ENCODE measurements at places on chromosomes 2 and 18.

GRCh38 chr2:128423788-128424165 lies 105.1 kb upstream of the HS6ST1 start:
- DNase-seq = no peak

DNA sequence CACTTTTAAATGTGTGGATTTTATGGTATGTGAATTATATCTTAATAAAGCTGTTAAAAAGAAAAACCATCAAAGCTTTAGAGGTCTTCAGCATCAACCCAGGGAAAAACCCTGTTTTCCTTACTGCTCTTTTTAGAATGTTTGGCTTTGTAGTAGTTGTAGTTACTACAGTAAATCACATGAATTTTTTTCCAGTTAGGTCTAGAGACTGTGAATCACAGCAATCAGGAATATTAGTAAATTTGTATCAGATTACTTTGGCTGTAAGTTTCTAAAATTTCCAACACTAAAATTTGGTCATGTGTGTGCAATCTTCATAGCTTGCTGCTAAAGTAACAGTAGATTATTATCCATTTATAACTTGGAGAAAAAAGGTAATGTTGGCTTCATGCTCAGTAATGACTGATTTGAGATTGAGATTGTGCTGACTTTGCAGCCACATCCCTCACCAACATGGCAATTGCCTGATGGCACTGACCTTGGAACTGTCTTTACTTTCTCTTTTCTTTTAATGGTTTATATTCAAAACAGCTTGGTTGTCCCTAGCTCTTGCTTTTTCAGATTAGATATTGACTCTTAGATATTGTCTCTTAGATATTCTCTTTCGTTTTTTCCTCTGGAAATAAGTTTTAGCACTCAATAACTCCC lies 41.1 kb downstream of the LCLAT1 start:
- no peak for DNase-seq

DNA sequence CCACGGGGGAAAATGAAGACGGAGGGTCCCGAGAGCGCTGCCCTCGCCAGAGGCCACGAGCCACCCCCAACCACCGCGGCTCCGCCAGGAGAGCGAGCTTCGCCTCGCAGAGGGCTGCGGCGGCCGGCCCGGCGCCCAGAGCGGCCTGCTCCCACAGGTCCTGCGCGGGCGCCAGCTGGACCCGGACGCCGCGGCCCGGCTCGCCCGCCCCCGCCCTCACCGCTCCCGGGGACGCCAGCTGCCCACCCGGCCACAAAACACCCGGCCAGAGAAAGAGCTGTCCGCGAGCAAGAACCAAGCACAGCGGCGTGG lies 709 bp downstream of the PTPN2 start:
- peak; percentile 17 for DNase-seq

GRCh38 chr2:128086244-128086643 lies 4.8 kb upstream of the UGGT1 start:
- no peak for DNase-seq

GRCh38 chr2:240336820-240337427 lies 98.5 kb upstream of the GPC1 start:
- DNase-seq = no peak

DNA sequence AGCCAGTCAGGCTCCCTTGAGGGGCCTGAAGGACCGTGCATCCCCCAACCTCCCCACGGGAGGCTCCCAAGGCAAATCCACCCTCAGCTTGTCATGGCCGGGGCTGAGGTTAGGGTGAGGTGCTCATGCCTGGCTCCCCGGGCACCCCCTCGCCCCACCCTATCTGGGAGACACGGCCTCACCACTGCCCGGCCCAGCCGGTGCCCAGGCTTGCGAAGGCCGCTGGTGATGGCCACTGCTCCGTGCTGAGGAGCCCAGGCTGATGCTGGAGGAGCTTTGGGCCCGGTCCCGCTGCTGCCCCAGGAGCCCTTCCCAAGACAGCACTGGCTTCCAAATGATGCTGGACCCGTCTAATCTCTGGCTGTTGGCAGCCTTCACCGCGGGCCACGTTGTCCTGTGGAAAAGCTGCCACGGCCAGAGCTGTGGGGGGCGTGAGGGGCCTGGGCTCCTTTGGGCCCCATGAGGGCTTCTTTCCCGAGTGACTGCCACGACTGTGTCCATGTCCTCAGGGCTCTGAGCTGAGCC lies 135.7 kb upstream of the CTDP1 start:
- DNase-seq = no peak

DNA sequence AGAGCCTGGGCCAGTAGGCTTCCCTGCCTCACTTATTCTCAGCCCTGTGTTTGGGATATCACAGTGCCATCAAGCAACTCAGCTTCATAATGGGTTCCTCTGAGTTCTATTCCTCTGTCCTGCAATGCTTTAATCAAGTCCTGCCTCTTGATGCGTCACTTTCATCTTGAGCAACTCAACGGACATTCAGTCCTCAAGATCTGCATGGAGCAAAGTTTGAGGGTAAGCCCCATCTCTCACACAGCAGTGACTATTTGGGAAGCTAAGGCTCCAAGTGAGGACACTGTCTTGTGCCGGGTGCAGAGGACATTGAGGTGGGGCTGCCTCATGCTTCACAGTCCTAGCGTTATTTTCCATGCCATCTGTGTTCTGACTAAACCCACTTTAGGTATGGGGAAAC lies 50.9 kb upstream of the PLB1 start:
- DNase-seq = no peak

DNA sequence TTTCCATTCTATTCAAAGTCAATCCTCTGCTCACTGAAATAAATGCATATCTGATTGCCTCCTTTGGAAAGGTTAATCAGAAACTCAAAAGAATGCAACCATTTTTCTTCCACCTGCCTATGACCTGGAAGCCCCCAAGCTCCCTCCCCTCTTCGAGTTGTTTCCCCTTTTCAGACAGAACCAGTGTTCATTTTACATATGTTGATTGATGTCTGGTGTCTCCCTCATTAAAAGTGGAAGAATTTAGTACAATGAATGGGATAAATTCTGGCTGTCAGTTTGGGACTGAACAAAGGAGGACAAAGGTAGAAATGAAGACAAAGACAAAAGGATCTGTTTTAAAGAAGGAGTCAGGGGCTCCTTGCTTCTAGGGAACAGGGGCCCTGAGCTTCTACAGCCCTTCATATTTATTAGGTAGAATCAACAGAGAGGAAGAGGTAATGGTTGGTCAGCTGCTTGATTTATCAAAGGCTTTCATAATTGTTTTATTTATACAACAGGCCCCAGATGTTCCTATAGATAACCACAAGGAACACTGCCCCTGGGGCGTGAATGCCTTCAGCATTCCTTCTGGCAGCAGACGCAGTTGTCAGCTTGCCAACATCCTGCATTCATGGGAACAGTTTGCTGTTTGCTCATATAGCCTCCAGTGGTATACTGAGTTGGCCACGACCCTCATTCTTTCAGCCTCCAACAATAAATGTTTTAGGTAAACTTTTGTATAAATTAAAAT lies 949.8 kb upstream of the LRATD1 start:
- no peak for DNase-seq

DNA sequence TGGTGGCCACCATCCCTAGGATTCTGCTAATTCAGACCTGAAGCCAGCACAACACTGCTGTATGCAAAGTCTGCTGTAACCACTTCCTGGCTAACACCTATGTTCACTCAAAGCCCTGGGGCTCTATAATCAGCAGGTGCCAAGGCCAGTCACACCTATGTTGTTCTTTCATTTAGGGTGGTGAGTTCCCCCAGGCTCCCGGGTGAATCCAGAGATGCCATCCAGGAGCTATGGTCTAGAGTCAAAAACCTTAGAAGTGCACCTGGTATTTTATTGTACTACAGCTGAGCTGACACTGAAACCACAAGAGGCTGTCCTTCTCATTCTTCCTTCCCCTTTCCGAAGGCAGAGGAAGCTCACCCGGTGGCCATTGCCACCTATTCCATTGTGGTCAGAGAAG lies 46.2 kb upstream of the CCDC141 start:
- no peak for DNase-seq

GRCh38 chr18:3360211-3360610 lies 89.8 kb upstream of the TGIF1 start:
- DNase-seq = no peak

DNA sequence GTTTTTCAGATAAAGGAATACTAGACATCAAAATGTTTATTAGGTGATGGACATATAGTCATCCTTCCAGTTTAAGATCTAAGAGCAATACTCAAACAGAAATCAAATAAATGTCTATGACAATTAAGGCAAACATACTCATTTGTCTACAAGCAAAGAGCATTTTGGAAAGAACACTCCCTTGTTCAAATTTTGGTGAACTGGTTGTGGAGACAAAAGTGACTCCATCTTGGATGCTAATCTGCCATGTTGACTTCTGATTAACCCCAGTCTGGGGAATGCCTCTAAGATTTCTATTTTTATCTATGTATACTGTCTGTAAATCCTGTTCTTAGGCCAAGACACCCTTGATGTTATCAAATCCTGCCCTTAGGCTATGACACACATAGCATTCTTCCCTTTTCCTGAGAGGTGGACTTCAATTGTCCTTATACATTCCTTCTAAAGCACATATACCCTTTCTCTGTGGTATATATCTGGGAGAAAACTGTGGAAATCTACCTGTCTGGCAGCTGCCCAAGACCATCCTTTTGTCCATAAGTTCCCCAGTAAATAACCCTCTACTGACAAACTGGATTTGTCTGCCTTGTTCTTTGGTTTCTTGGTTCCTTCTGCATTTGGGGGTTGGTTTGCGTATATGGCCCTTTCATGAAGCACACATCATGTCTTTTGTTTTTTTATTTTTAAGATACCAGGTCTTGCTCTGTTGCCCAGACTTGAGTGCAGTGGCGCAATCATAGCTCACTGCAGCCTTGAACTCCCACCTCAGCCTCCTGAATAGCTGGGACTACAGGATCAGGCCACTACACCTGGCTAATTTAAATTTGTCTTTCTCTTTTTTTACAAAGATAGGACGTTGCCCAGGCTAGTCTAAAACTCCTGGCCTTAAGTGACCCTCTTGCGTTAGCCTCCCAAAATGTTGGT lies 12.5 kb upstream of the PLEKHM3 start:
- no peak for DNase-seq

DNA sequence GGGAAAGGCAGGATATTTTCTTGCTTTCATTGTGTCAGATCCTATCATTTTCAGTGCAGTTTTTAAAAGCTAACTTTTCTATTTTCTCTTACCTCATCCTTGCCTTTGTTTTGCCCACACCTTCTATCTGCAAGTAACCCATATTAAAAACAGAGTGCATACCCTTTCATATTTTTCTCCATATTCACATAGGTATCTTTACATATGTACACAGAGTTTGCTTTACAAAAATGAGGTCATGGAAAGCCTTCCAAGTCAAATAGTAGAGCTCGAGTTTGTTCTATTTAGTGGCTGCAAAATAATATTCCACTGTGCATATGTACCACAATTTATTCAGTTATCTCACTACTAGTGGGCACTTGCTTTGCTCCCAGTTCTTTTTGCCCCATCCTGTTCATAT lies 3.9 kb upstream of the DHRS9 start:
- no peak for DNase-seq
